ENCODE measurements at places on chromosomes 11 and 22.

DNA sequence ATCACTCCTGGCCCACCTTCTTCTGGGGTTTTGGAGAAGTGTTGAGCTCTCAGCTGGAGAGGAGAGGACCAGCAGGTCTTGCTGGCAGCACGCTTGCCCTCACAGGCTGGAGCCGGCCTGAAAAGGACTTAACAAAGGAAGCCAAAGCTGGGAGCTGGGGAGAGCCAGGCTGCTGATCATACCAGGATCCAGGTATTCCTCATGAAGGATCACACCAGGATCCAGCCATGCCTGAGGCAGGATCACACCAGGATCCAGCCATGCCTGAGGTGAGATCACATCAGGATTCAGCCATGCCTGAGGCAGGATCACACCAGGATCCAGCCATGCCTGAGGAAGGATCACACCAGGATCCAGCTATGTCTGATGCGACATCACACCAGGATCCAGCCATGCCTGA, 17.0 kb downstream of the MRGPRD start:
- DNase-seq, result no peak

- DNase-seq, result no peak
Measured at GRCh38 chr11:92123540-92123939, 101.1 kb upstream of the FAT3 start.

DNA sequence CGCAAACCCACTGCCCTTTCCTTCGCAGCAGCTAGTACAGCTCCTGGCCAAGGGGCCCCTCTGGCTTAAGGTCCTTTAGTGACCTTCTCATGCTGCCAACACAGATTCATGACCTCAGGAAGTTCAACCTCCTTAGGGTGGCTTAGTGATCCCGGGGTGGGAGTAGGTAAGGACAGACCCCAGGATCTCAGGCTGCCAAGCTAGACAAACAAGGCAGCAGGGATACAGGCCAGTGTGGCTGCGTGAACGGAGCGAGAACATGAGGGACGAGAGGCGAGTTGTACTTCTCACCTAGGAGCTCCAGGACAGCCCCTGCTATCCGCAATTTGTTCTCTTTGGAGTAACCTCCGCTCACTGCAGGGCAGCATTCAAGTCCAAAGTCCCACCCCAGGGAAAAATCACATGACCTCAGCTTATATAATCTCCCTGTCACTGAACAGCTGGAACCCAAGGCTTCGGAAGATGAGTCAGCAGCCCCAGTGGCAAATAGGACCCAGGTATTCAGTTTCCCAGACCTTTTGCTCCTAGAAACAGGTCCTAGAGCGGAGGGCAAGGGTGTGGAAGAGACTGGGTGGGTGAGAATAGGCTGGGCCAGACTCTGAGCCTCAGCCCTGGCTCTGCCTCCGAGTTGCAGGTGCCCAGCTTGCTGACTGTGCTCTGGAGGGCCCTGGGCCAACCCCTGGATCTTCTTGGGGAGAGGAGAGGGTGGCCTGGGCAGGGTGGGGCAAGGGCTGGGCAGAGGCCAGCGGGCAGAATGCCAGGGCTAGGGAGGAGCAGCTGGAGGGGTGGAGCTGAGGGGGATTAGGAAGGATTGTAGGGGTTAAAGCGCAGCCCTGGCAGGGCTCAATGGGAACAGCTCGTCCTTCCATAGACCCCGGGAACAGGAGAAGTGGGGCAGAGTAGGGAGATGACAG, 13.1 kb downstream of the USP2 start:
- DNase-seq, result no peak

GRCh38 chr11:106998916-106999188, 19.4 kb downstream of the GUCY1A2 start:
- no peak for DNase-seq

- no peak for DNase-seq
Measured at GRCh38 chr11:125267548-125267947, 103.0 kb downstream of the PKNOX2 start.

DNA sequence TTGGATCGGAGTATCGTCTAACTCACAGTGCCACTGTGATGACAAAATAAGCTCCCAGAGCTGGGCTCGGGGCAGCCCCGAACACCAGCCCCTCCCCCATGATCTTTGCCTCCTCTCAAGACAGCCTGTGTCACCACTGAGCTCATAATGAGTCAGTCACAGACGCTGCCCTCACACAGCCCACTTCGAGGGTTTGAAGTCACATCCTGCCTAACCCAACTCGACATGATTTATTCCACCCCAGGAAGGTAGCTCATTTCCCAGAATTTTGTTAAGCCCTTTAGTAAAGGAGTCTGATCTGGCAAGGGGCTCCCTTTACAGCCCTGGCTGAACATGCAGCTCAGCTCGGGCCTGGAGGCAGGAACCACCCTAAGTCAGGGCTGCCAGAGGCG, 22.8 kb downstream of the MYH9 start:
- no peak for DNase-seq

- DNase-seq, result no peak
Measured at GRCh38 chr11:35003186-35003585, 86.8 kb downstream of the PDHX start.

GRCh38 chr22:26564181-26564580, 25.8 kb downstream of the TPST2 start:
- DNase-seq, result no peak

DNA sequence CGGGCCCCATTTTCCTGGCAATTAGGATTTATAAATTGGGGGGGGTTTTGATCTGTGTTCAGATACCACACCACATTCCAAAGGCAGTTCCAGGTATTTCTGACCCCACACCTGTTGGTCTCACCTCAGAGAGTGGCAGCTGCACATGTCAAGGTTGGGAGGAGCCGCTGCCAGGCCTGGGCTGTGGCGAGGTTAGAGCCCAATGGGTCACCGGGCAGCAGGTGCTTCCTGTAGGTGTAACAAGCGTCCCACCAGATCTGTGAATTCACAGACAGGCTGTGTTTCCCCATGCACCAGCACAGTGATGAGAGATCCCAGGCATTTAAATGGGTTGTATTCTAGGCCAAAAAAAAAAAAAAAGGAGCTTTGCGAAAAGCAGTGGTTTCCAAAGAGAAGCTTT, 58.6 kb downstream of the CABIN1 start:
- DNase-seq, result no peak
